ENCODE measurements at places on chromosomes 16 and 17.

DNA sequence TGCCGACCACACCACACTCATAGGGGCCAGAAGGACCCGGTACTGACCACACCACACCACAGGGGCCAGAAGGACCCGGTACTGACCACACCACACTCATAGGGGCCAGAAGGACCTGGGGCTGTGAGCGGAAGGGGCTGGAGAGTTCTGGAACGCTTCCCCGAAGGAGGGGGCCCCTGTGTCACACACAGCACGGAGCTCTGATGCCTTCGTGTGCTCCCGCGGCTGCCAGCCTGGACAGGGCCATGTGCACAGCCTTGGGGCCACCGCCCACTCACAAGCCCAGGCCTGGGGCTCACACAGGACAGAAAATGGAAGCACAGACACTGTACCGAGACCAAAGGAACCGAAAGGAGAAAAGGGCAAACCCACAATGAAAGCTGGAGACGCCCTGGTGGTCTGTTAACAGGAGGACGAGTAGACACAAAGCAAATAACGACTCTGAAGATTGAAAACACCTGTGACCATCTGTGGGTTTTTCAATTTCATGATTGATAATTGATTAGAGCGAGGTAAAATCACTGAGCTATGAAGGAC, 106.5 kb upstream of the METRNL start:
- no peak for DNase-seq

DNA sequence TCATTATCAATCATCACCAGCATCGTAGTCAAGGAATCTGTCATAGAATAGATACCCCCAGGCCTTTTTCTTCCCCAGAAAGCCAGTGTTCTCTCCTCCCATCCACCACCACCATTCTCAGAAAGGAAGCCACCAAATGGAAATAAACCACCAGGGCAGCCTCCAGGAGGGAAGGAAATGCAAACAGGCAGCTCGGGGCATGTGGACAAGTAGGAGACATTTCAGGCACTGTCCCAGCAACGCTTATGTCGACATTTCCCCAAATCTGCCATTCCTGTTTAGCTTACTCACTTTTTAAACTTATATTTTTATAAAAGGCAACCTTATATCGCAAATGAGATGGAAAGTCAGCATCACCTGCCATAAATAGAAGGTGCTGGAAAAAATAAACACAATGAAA, 15.8 kb downstream of the EMP2 start:
- DNase-seq, result no peak

- DNase-seq, result peak; percentile 73
Measured at GRCh38 chr17:57440522-57441269, 184.4 kb downstream of the MSI2 start.

- DNase-seq, result no peak
Measured at GRCh38 chr17:77951123-77951522, 7.4 kb upstream of the TNRC6C start.

GRCh38 chr17:3870871-3871306, 22.0 kb downstream of the CAMKK1 start:
- DNase-seq, result no peak

DNA sequence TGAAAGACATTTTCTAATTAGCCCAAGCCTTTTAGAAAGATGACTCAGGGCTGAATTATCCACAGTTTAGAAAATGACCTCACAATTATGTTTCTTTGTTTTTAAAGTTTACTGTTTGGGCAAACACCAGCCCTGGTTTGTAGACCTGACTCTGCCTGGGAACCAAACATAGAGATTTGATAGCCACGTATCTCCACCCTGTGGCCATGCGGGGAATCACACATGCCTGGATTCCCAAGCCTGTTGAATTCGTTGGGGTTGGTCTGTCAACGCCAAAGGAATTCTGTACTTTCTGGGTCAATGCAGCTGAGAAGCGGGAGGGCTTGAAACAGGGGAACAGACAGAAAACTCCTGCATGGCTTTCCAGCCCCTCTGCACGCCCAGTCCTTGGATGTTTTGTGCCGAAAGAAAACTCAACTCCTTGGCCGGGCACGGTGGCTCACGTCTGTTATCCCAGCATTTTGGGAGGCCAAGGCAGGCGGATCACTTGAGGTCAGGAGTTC, 26.9 kb downstream of the CD300A start:
- DNase-seq, result peak; percentile 50

DNA sequence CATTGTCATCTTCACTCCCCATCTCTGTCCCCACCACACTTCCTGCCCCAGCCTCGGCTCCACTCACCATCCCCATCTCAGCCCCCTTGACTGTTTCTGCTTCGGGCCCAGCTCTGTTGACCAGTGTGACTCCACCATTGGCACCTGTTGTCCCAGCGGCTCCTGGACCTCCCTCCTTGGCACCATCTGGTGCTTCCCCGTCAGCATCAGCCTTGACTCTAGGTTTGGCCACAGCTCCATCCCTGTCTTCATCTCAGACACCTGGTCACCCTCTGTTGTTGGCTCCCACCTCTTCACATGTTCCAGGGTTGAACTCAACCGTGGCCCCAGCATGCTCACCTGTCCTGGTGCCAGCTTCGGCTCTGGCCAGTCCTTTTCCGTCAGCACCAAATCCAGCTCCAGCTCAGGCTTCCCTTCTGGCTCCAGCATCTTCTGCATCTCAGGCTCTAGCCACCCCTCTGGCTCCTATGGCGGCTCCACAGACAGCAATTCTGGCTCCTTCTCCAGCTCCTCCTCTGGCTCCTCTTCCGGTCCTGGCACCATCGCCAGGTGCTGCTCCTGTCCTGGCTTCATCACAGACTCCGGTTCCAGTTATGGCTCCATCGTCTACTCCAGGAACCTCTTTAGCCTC, 24.4 kb upstream of the PHKG2 start:
- no peak for DNase-seq

GRCh38 chr16:74568961-74569631, 37.8 kb downstream of the GLG1 start:
- no peak for DNase-seq

DNA sequence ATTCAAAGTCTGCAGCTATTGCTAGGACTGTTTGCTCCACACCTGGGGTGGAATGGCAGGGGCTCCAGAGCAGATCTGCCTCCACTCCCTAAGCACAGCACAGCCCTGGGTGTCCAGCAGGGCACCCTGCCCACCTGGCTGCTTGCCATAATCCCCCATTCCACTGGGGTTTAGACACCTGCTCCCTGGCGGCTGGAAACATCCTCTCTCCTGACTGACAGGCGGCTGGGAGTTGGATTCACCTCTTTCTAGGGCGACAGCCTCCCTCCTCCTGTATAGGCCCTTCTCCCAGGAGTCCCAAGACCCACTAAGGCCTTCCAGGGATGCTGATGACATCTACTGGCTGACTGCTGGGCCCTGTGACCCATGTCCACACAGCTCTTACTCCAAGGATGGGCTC, 18.0 kb downstream of the HDAC5 start:
- no peak for DNase-seq

GRCh38 chr17:68349157-68349556, 57.9 kb downstream of the ARSG start:
- DNase-seq, result no peak

DNA sequence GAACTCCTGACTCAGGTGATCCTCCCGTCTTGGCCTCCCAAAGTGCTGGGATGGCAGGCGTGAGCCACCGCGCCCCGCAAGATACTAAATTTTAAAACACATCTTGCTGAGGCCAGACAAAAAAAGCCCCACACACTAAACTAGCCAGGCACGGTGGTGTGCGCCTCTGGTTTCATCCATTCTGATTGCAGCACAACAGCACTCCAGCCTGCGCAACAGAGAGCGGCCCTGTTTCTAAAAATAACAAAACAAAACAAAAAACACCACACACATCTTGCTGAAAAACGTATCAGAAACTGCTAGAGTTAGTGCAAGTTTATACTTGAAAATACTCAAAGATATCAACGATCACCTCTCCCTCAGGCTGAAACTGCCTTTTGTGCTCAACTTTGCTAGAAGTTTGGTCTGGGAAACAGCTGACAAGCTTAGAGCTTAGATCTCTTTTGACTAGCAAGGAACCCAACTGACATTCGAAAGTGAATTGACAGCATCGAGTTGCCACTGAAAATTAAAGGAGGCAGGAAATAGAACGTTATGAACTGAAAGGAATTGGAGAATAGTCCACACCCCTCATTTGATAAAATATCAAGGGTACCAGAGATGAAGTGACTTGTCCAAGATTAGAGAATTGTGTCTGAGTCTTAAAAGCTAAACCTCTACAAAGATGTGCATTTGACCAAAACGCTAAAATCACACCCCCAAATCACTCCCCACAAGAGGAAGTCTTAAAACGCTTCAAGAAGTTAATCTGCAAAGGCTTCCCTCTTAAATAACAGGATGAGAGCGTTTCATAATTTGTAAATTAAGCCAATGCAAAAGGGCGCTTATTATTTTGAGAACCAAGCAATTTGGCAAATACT, 908 bp downstream of the COG4 start:
- no peak for DNase-seq

- DNase-seq, result no peak
Measured at GRCh38 chr17:81160306-81160705, 5.0 kb upstream of the PVALEF start.

DNA sequence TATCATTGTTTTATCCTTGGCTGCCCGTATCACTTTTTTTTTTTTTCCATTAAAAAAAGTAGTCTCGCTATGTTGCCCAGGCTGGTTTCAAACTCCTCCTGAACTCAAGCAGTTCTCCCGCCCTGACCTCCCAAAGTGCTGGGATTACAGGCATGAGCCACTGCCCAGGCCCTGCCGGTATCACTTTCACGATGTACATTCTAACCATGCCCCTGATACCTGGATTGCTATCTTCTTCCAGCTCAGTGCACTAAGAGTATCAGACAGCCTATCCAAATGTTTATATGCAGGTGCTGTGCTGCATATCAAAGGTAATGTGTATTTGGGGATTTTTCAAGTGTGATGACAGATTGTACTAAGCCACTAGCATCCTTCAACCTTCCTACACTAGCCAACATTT, 14.2 kb downstream of the MOSMO start:
- no peak for DNase-seq

DNA sequence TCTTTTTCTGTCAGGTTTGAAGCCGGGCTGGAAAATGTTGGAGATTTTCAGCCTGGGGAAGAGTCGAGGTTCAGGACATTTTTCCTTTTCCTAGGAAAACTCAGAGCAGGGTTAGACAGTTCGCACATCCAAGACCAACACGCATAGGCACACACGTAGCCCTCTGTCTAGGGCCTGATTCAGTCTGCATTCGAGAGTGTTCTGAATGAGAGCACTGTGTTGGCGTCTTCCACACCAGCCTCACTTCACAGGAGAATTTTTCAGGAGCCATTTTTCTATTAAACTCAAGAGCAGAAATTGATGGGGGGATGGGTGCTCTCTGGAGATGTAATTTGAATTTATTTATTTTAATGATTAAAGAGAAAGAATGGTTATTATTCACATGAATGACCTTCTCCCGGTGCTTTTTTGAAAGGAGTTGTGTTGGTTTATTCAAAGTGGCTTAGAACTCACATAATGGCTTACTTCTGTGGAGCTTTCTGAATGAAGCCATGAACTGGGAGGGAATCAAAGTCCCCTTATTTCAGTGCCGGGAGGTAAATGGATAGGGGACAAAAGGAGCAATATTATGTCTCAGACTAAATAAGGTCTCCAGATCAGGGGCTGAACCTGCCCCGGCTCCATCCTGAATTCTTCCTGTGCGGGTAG, 194.3 kb downstream of the CCDC182 start:
- DNase-seq, result no peak

DNA sequence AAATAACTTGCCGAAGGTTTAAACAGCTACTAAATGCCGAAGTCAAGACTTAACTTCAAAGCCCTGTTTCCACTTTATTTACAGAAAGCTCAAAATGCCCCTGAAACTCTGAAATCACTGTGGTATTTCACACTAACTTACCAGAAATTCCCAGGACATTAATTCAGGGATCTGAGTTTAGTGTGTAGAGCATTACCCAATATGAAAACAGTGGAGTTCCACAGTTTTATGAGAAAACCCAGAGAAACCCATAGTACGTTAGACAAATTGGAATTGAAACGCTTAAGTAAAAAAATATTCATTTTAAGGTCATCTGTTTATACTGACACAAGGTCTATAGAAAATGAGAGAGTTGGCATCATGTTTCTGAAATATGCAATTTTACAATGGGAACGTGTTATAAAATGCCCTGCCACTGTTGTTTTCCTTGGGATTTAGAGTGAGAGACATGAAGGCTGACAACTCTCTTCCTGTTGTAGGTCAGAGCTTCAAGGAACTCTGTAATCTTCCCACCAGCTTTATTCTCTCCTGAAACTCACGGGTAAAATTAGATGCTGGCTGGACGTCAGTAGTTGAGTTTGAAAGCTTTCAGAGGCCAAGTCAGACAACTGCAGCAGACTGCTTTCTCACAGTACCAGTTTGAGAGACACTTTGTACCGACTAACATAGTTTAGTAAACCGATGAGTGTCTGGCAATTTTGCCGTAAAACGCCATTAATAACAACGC, 139.4 kb upstream of the TBX2 start:
- DNase-seq, result no peak

- no peak for DNase-seq
Measured at GRCh38 chr16:81638286-81638945, 140.7 kb upstream of the PLCG2 start.
